ENCODE measurements at places on chromosomes 6 and 20.

DNA sequence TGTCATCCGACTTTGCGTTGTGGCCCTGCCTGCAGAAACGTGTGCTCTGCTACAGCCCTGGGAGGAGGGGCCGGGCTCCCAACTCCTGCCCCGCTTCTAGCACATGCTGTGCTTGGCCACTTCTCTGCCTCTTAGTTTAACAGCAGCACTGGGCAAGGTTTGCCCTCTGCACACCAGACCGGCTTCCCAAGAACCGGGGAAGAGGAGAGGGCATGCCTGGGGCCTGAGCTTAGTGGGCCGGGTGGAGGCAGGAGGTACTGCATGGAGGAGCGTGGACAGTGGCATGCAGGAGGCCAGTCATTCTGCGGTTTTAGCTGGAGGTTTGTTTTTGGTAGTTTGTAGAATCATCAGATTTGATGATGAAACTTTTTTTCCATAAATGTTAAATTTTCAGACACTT, 45.5 kb downstream of the CEP43 start:
- DNase-seq, result no peak

DNA sequence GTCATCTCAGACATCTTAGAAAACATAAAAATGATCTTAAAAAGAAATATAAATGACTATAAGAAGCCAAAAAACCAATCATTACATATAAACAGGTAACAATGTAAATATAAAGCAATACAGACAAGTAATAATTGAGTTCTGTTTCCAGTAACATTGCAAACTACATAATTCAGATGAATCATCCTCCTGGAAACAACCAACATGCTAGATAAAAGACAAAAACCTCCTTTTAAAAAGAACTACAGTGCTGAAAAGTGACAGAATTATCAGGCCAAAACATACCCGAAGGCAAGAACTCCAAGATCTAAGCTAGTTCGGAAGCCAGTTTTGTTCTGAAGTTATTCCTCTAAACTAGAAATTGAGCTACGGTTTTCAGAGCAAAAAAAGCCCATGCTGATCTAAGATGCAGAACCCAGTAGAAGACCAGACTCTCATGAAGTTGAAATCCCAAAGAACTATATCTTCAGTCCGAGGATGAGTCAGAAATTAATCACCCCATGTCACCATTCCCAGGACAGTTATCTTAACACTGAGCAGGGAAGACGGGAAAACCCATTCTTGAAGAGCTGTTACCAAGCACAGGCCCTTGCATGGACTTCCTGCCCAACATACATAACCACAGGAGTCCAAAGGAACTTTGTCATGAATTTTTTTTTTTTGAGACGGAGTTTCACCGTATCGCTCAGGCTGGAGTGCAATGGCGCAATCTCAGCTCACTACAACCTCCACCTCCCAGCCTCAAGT, 9.8 kb downstream of the PGM3 start:
- no peak for DNase-seq

- no peak for DNase-seq
Observed at GRCh38 chr6:81572020-81572419, 180.5 kb downstream of the TENT5A start.

GRCh38 chr6:47922391-47922790, 140.6 kb downstream of the OPN5 start:
- DNase-seq, result no peak

GRCh38 chr6:20839630-20840029, 305.4 kb downstream of the CDKAL1 start:
- DNase-seq, result no peak

GRCh38 chr6:26439151-26440125, 866 bp upstream of the BTN3A3 start:
- no peak for DNase-seq

DNA sequence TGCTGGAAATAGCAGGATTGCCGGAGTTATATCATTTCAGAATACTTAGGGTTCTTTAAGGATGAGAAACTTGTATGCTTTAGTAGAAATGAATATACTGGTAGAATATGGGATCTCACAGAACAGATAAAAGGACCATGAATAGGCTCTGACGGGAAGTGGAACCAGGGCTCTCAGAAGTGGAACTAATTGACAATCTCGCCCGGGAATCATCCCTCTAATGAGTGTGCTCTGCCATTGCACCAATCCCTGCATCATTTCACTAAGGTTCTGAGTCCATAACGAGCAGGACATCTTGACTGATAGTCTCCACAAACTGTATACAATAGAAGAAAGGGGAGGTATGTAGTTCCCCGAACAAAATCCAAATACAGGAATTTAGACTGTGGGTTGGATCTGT, 150.1 kb downstream of the COL9A1 start:
- DNase-seq, result no peak

DNA sequence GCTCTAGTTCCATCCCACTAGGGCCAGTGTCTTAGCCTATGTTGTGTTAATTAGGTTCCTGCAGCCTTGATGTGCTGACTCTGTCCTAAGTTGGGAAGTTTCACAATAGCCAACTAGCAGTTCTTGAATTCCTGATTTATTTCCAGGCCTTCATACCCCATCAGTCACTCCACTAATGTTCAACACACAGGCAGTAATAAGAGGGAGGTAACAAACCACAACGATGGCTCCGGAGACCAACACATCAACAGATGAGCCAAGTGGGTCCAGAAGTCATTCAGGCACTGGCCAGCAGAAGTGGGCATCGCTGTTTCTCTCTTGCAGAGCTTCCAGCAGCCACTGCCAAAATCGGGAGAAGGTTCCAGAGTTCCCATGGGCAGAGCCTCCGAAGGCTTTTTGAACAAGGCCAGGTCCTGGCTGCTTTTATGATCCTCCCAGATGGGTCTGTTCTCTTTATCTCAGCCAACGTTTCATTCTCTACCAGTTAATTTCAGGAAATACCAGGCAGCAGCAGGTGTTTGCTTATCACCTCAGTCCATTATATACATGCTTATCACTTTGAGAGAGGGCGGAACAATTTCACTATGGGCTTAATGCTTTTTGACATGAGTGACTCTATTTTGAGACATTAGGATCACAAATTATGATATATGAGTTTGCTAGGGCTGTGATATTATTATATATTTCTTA, 48.5 kb upstream of the NOP56 start:
- DNase-seq, result no peak

GRCh38 chr20:16661756-16662155, 68.1 kb upstream of the SNRPB2 start:
- no peak for DNase-seq

GRCh38 chr6:26457264-26457805, 420 bp upstream of the BTN2A1 start:
- no peak for DNase-seq

DNA sequence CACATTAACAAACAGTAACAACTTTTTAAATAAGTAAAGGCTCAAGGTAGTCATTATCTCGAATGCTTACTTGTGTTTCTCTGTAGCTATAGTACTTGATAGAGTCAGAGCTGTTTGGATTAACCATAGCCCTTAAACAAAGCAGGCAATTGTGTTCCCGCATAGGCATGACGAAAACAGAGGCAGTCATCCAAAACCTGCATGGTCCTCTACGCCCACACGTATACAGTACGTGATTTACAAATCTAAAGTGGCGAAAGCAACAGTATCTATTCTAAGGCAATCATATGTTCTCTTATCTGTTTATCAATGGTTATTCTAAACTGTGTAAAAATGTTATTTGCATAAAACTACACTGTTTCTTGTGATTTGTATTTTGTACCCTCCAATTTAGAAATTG, 31.8 kb downstream of the HFE start:
- no peak for DNase-seq

DNA sequence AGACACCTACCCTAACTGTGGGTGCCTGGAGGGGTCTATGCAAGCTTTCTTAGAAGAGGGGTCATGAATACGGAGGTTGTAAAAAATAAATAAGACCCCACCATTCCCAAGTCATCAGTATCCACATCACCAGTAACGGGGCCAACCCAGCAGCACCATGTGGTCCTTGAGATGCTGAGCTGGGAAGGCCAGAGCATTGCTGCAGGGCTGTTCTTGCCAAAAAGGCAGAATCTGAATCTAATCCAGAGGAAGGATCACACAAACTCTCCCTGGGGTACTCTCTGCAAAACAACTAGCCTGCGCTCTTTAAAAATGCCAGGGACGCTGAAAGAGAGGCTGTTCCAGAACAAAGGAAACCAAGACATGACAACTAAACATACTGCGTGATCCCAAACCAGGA, 43.2 kb downstream of the SSR1 start:
- DNase-seq, result no peak

DNA sequence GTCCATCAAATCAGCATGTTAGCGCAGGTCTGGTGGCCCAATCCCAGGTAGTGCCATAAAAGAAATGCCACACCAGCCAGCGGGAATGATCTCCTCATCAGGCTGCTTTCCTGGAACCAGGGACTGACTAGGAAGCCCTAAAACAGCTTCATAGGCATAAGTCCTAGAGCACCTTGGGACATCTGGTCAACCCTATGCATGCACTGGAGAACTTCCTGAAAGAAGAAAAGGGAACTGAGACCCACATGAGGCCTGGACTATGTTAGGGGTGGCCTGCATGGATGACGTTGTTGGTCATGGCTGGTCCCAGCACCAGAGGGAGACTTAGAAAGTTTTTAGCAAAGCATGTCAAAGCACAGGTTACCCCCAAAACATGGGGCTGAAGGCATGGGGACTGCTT, 7.6 kb upstream of the KCNK16 start:
- DNase-seq, result no peak

DNA sequence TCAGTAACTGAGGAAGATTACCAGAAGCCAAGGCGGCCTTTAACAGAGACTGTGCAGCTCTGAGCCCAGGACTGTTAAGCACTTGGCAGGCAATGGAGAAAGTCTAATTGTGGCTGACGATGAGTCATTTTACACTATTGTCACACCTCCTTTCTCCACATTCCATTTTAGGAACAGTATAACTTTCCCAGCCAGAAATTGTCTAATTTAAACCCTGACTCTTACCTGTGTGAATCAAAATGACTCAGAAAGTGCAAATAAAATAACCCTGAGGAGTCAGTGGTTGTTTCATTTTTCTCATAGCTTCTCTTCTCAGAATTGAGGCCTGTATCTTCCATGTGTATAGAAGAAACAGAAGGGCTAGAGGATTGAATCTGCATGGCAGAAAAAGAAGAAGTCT, 40.0 kb upstream of the OPN5 start:
- DNase-seq, result no peak

DNA sequence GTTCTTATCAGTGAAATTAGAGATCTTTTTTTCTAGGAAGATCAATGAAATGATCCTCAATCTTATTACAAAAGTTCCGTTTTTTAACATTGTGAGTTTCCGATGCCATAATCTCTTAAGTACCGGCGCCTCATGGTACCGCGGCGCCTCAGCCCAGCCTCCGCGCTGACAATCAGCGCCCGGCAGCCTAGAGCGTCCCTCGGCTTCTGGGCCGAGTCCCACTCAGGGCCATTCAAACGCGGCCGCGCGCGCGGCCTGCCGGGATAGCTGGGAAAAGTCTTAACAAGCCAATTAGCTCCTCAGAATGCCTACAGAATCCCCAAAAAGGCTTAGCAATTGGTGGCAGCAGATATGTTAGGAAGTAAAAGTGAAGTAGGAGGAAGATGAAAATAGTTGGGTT, 204.8 kb downstream of the ADGB start:
- DNase-seq, result no peak

DNA sequence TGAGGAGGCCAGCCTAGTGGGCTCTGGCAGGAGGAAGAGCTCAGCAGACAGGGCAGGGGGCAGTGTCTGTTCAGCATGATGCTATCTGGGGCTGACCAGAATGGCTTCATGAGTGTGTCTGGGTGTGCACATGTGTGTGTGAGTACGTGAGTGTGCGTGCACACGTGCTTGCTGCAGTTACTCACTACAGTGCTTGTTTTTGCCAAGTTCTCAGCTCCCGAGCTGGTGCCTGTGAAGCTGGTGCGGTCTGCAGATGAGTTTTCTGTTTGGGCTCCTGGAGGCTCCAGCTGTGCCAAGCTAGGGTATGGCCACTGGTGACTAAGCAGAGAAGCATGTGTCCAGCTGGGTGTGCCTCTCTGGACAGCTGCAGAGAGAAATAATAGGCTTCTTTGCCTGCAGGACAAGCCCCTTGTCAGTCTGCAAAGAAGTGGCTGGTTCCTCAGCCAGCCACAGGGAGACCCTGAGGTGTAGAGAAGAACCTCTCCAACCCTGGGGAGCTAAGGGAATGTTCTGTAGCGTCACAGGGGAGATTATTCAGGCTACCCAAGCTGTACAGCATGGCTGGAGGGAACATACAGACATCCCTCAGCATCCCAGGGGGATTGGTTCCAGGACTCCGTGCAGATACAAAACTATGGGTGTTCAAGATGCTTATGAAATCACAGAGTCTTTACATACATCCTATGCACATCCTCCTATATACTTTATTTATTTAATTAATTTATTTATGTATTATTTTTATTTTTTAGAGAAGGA, 40.2 kb upstream of the FAM50B start:
- DNase-seq, result no peak

DNA sequence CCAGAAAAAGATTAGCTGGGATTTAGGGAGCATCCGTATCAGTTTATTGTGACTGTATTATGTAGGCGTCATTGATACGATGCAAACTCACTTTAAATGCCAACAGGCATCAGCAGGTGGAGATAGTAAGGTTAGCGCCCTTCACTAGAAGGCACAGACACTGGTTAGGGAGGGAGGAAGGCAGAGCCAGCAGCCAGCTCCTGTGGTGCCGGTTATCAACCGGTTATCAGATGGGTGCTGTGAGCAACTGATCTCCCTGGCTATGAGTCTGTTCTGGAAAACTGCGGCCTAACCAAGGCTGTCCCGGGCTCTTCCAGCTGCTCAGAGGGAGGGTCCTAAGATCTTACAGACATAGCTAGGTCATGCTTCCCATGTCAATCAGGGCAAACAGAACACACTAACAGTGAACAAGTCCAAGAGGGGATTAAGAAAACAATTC, 47.5 kb upstream of the CD93 start:
- DNase-seq, result no peak

DNA sequence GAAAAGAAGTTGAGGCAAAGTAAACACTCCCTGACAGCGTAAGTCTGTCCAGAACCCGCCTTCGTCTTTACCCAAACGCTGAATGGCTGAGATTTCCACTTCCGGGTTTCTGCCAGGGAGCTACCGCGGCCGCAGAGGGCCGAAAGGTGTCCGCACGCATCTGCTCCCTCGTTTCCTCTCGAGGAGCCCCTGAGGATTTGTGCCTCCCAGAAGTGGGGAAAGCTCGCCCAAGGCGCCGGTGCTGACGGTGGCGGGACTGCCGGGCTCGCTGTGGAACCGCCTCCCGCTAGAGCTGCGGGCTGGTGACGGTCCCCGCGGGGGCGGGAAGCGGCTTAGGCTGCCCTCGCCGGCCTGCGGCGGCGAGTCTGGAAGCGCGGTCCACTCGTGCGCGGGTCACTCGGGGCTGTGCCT, 1760.2 kb upstream of the DEFB115 start:
- no peak for DNase-seq

- no peak for DNase-seq
Observed at GRCh38 chr6:144335914-144336313, 50.8 kb downstream of the UTRN start.

- no peak for DNase-seq
Observed at GRCh38 chr6:1610497-1611321, 994 bp downstream of the FOXC1 start.

GRCh38 chr6:5785249-5785648, 221.5 kb downstream of the NRN1 start:
- no peak for DNase-seq

Measured in activated T-cell treated with anti-CD3 and anti-CD28 coated beads for 4 hours (primary cell).